NCI-H2029 (cell line): ENCODE measurements at places on chromosomes 7 and 10.

DNA sequence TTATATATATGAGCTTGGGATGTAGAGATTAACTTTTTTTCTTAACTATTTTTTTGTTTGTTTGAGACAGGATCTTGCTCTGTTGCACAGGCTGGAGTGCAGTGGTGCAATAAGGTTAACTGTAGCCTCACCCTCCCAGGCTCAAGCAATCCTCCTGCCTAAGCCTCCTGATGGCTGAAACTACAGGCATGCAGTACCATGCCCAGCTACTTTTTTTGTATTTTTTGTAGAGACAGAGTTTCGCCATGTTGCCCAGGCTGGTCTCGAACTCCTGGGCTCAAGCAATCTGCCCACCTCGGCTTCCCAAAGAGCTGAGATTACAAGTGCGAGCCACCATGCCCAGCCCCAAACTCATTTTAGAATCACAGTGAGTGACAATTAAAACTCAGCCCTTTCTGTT, 105.2 kb downstream of the CUBN start:
- no peak for DNase-seq

- no peak for DNase-seq
Measured at GRCh38 chr7:124263232-124263827, 230.5 kb upstream of the TMEM229A start.

GRCh38 chr10:74888962-74889661, 62.7 kb downstream of the KAT6B start:
- no peak for DNase-seq

DNA sequence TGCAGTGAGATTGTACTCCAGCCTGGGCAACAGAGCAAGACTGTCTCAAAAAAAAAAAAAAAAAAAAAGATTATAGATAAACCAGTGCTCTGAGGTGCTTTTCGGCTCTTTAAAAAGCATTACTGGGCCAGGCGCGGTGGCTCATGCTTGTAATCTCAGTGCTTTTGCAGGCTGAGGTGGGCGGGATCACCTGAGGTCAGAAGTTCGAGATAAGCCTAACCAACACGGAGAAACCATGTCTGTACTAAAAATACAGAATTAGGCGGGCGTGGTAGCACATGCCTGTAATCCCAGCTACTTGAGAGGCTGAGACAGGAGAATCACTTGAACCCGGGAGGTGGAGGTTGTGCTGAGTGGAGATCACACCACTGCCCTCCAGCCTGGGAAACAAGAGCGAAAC, 6.6 kb upstream of the HNRNPF start:
- DNase-seq = no peak

- no peak for DNase-seq
Measured at GRCh38 chr10:97587183-97587582, 2.3 kb upstream of the C10orf62 start.

- DNase-seq = peak; percentile 10
Measured at GRCh38 chr7:44881610-44882009, 3.7 kb downstream of the PURB start.

DNA sequence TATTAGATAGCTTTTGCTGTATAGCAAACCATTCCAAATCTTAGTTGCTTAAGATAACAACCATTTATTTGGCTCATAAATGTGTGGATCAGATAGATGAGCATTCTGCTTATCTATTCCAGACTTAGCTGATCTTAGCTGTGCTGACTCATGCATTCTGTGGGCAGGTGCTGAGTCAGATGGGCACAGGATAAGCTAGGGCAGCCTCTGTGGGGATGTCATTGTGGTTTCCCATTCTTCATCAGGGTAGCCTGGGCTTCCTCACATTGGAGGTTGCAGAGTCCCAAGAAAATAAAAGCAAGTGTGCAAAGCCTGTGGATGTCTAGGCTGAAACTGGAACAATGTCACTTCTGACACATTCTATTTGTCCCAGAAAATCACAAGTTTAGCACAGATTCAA, 917.0 kb downstream of the TYW1 start:
- no peak for DNase-seq

- no peak for DNase-seq
Measured at GRCh38 chr10:42637142-42637541, 1.2 kb downstream of the ZNF33B start.

- DNase-seq = no peak
Measured at GRCh38 chr10:78896159-78896928, 172.4 kb upstream of the ZMIZ1 start.

DNA sequence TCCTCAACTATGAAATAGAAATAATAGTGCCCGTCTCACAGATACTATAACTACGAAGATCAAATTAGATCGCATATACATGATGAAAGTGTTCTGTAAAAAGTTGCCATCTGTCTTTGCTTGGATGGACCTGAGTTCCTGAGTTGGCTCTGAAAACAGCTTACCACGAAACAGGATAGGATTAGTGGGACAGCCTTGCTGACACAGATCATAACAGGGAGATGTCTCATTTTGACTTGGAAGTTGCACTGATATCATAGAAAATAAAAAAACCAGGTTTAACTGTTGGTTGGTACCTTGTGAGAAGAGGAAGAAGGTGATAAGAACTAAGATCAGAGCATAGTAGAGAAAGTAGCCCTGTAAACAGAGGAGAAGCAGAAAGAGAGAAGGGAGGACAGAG, 79.3 kb upstream of the AGBL3 start:
- DNase-seq = no peak

DNA sequence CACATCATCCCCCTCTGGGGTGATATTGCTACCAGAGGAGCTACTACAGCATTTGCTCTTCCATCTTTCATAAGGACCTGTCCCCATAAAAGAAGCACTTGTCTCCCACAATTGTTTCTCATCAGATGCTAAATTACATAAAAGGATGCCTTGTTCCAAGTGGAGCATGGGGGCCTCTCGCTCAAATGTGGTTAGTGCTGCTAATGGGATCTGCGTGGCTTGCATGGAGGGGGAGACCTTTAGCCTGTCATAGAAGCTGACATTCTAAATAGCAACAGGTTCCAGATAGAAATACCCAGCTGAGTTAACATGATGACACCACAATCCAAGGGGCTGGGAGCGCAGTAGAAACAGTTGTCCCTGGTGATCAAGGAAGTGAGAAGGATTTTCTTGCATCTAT, 257.9 kb downstream of the SFMBT2 start:
- no peak for DNase-seq

- DNase-seq = no peak
Measured at GRCh38 chr7:126436213-126436868, 816.4 kb downstream of the GRM8 start.

DNA sequence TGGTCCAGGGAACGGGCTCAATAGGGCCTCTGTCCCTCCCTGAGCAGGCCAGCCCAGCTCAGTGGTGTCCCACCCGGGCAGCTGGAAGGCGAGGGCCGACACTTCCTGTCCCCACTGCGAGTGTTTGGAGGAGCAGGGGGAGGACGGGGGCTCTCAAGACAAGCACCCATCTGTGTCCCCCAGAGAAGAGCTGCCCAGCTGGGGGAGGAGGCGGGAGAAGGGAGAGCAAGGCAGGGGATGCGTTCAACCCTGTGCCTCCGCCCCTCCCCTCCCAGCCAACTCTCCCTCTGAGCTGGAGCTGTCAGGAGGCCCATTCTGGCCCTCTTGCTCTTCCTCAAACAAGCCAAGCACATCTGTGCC, 35.7 kb downstream of the ZCCHC24 start:
- DNase-seq = no peak

- no peak for DNase-seq
Measured at GRCh38 chr7:108559253-108559652, 10.3 kb downstream of the THAP5 start.

DNA sequence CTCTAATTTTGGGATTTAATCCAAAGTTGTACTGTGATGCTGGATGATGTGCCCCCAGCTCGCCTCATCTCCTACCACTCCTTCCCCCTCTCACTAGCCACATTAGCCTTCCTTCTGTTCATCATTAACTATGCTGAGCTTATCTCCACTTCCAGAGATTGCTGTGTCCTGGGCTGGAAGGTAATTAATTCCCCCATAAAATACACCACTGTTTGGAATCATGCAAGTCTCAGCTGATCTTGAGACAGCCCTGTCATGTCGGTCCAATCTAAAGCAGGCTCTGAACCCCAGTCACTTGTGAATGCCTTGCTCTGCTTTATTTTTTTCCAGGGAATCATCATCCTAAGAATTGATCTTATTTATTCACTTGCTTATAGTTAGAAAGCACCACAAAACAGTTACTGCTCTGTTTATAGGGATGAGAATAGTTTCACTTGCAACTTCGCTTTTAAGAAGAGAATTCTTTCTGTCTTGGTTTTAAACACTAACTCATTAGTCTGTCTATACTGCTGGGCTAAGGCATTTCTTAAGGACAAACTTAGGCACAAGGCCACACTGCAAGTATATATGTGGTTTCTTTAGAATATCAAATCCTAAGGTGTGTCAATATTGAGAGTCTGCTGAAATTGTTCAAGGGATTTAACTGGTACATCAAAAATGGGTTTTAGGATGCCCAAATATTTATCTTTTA, 341.1 kb upstream of the SEMA3A start:
- no peak for DNase-seq

DNA sequence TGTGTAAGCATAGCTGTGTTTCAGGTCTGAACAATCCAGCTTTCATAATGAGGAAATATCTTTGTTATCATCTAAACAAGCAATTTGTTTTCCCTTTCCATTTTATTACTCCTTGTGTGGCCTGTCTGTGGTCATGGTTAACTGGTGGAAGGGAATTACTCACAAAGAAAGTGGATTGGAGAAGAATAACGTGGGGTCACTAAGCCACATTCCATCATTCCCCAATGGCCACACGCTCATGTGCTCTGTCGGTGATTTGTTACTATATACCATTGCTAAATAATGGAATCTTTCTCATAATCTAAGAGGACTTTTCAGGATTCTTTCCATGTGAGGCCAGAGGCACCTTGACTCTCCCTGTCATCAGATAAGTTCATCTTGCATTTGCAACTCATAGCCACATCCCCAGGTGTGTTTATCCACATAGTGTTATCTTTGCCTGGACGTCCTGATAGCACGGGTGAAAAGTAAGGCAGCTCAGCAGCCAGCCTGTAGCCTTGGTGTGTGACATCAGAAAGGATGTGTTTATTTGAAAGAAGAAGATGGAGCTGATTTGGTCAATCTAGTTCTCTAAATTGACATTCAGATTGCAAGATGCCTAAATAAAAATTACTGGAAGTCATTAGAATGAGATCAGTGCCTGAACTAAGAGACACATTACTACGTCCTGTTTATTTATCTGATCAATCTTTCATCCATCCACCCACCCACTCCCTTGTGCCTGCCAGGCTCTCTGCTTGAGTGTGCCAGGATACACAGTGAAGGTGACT, 128.9 kb downstream of the CELF2 start:
- DNase-seq = no peak

DNA sequence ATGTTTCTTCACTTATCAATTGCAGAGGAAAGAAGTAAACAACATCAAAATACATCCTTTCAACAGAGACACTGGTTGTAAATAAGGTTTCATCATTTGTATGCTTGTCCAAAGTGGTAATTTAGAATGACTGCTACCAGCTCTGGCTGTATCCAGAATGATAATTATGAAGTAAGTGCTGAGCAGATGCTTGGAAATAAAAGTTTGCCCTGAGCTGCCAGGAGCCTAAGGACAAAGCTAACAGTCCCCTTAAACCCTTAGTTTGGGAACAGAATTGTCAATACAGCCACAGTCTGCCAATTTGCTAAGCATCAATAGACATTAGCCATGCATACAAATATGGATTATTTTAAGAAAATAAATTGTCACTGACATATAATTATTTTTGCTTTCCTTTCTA, 147.0 kb upstream of the SLC13A1 start:
- DNase-seq = no peak

- no peak for DNase-seq
Measured at GRCh38 chr10:100347568-100348195, 649 bp downstream of the SCD start.

DNA sequence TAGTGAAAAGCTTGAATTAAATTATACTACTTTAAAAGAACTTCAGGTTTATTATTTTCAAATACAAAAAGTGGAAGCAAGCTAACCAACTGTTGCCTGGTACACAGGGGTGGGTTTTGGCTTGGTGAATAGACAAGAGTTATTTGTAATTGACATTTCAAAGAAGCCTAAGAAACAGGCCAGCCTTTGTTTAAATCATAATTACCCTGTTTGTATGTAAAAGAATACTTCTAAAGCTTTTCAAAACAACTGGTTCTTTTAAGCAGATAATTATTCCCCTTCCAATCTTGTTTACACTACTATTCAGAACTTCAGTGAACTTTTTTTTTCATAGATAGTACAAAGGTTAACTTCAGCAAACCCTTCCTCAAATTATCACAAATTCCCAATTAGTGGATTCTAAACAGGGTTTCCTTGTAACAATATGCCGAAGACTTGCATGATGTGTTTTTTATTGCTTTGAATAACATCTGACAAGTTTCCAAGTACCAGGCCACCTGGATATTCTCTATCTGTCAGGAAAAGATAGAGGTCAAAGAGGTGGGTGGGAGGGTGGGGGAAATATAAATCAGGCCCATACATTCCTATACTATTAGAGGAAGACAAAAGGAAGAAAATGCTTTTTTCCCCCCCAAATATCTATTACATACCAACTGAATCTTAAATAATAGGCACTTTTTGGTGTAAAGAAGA, 20.4 kb downstream of the SSMEM1 start:
- DNase-seq = no peak

GRCh38 chr7:142500366-142500765, 242.5 kb upstream of the PRSS58 start:
- DNase-seq = no peak

GRCh38 chr7:80907141-80907601, 11.7 kb downstream of the SEMA3C start:
- DNase-seq = no peak

DNA sequence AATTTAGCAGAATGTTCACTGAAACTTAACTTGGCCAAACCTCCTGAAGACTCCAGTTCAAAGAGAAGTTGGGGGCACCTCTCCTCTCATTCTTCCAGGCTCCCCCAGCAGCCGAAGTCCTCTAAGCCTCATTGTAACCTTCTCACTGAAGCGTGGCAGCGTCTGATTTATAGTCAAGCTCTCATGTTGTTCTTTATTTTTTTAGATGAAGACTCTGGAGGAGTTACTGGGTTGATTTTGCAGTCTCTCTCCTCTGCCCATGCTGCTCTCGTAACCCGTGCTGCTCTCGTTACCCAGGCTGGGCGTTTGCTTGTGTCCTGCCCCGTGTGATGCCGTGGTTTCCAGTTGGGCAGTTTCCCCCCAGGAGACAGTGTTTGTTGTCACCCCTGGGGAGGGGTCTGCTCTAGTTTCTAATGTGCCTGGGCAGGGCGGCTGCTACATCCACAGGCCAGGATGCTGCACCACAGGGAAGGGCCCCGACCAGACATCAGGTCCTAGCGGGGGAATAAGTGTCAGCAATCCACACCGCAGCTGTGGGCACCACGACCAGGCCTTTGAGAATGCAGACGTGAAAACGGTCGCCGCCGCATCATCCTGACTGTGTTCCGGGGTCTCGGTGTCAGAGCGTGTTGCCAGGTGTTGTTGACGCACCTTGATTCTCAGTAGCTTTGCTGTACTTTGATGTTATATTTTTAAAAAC, 65.2 kb downstream of the WDR37 start:
- DNase-seq = no peak
